Amygdala (tissue), 56 donors: ENCODE measurements at places on chromosomes 4 and X.

- no peak for DNase-seq
Measured at GRCh38 chrX:110741213-110741796, 54.3 kb downstream of the CHRDL1 start.

DNA sequence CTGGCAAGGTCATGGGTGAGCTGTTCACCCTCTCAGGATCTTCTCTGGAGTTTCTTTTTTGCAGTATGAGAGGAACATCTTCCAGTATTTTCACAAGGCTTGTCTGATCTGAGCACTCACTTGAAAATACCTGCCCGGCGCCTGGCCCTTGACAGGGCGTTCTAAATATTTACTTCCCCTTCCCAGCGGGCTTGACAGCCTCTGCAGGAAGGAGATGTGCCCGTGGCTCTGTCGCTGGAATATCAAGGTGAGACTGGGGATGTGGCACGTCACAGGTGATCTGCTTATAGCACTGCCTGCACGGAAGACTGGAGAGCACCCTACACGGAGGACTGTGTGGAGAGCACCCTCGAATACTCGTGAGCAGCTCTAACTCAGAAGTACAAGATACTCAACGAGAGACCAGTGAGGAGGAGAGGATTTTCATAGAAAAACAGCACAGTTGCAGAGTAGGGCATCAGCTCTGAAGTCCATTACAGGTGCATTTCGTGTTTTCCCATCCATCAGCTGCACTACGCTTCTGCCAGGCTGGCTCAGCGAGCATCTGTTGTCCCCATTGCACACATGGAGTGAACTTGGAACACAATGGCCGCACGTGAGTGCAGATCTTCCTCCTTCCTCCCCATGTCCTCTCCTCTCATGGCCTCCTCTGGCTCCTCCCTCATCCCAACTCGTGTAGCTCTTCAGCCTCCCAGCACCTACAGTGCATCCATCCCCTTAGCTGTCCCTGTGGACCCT is 32.1 kb downstream of the ZBTB49 start:
- no peak for DNase-seq

GRCh38 chrX:21255032-21255618 is 119.1 kb upstream of the CNKSR2 start:
- DNase-seq, result no peak

DNA sequence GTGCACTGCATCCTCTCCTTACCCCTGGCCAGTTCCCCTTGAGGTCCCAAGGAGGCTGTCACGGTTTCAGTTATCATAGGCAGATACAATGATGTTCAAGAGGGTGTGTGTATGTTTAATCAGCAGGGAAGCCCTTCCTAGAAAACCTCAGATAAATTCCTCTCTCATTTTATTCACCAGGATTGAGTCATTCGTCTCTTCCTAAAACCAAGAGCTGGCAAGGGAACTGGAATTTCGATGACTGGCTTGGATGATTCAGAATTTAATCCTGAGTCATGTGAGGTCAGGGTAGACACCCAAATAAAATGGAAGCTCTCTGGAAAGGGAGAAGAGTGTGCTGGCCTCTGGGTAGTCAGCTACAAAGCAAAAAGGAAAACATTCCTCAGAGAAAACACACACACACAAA is 106.2 kb upstream of the RAPGEF2 start:
- DNase-seq, result no peak

DNA sequence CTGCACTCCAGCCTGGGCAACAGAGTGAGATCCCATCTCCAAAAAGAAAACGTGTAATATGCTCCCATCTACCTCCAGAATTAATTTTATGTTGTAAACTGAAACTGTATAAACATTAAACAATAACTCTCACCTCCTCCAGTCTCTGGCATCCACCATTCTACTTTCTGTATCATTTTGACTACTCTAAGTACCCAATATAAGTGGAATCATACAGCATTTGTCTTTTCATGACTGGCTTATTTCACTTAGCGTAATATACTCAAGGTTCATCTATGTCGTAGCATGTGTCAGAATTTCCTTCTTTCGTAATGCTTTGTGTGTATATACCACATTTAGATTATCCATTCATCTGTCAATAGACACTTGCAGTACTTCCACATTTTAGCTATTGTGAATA is 20.6 kb downstream of the F8 start:
- DNase-seq, result no peak

GRCh38 chr4:172927096-172927814 is 241.4 kb upstream of the GALNT7 start:
- no peak for DNase-seq

DNA sequence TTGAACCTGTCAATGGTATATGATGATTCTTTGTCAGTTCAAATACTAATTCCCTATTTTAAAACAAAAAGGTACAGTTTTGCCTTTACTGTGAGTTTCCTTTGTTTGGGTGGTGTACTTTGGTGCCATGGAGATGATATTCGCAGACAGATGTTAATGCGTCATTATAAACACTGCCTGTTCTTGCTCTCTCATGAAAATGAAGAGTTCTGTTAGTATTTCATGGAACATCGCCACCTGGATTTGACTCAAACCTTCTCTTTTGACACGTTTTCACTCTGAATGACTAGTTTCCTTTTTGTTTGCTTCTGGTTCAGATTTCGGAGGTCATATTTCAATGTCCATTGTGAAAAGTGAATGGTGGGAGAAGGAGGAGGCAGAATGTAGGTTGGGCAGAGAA is 6.9 kb upstream of the CTSO start:
- DNase-seq, result no peak

DNA sequence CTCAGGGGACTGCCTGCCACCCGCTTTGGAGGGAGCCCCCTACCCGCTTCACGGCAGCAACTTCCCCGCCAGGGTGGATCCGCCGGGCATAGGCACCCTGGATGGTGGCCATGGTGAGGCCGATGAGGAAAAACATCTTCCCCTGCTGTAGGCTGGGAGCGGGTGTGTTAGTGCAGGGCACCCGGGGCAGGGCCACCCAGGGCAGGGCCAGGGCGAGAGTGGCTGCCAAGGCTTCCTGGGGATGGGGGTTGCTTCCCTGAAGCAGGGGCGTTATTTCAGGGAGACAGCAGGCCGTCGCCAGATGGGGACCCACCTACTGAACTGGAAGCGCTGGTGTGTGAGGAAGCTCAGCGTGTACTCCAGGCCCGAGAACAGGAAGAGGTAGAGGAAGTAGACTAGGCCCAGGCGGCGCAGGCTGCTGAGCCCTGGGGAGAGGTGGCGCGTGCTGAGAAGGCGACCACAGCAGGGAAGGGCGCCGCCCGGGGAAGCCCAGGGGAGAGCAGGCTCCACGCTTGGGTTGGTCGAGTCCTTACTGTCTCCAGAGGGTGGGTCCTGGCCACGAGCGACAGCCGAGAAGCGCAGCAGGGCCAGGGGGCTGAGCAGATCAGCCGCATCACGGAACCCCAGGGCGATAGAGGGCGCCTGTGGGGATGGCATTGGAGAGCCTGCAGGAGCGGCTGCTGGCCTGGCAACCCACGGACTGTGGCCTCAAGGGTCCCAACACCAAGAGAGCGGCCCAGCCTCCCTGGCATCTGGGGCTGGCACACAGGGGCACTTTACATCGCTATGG is 31.5 kb downstream of the NOP14 start:
- no peak for DNase-seq

DNA sequence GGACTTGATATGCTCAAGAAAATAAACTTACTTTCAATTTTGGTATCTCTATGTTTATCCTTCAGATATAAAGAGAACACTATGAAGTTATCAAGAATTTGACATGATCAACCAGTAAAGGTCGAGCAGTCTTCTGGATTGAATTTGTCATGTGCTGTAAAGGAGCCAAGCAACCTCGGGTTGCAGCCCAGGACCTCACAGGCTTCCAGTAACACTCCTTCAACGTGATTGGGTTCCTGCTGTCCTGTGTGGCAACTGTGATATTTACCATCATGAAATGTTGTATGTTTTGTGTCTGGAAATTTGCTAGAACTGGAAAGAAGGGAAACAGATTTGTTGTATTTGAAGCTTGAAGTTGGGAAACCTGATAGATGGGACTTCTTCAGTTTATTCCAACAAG is 52.0 kb upstream of the UGT2B7 start:
- no peak for DNase-seq

- no peak for DNase-seq
Measured at GRCh38 chrX:110004215-110004614, 1.3 kb downstream of the TMEM164 start.

DNA sequence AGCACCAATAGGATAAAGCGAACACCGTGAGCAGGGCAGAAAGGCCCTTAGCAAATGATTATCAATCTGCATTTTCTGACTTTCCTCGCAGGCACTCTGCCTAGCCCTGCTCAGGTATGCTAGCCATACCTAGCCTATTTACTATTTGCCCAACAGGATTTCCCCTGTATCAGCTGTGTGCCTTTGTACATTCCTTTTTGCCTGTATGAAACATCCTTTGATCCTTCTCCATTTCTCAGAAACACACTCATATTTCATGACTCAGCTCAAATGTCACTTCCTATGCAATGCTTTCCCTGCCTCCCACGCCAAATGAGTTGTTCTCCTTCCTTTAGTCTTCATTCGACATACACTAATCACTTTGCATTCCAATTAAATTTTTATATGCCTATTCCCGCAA is 37.2 kb downstream of the PCDH7 start:
- no peak for DNase-seq

- no peak for DNase-seq
Measured at GRCh38 chr4:126955292-126956183, 677.2 kb upstream of the INTU start.

DNA sequence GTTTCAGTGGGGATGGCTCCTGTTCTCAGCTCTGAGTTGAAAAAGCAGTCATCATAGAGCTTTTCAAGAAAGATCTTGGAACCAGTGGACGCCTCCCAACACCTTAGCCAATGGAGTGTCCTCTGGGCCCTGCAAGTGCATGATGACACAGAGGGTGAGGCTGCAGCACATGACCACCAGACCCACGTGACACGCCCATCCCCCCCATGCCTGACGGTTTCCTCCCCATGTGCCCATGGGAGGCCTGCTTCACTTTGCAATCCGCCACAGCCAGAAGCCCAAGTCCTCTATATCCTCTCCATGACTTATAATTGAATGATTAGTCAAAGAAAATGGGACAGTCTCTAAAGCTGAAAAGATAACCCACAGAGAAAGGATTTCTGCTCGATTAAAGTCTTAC is 187.0 kb downstream of the AFAP1 start:
- DNase-seq, result no peak

- no peak for DNase-seq
Measured at GRCh38 chrX:152960115-152960514, 33.8 kb downstream of the PNMA5 start.

DNA sequence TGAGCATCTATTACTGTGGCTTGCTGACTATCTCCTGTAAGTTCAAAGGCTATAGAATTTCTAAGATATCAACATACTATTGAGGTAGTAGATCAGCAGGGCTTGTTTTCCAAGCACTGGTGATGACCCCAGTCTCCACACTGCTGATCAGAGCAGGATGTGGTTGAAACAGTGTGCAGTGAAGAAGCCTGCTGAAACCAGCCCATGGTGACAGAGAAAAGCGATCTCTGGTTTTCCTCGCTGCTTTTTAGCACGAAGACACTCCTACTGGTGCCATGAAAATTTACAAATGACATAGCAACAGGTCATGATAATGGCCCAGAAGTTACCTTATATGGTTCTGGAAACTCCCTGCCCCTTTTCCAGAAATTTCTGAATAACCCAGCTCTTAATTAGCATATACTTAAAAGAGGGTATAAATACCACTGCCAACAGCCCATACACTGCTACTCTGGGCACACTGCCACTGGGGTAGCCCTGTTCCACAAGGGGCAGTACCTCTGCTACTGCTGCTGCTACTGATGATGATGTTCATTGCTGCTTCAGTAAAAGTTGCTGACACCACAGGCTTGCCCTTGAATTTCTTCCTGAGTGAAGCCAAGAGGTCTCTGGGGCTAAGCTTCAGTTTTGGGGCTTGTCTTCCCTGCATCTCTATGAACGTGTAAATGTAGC is 1689.5 kb upstream of the PCDH10 start:
- no peak for DNase-seq

GRCh38 chr4:149980941-149981340 is 97.3 kb upstream of the DCLK2 start:
- peak; percentile 72 for DNase-seq

DNA sequence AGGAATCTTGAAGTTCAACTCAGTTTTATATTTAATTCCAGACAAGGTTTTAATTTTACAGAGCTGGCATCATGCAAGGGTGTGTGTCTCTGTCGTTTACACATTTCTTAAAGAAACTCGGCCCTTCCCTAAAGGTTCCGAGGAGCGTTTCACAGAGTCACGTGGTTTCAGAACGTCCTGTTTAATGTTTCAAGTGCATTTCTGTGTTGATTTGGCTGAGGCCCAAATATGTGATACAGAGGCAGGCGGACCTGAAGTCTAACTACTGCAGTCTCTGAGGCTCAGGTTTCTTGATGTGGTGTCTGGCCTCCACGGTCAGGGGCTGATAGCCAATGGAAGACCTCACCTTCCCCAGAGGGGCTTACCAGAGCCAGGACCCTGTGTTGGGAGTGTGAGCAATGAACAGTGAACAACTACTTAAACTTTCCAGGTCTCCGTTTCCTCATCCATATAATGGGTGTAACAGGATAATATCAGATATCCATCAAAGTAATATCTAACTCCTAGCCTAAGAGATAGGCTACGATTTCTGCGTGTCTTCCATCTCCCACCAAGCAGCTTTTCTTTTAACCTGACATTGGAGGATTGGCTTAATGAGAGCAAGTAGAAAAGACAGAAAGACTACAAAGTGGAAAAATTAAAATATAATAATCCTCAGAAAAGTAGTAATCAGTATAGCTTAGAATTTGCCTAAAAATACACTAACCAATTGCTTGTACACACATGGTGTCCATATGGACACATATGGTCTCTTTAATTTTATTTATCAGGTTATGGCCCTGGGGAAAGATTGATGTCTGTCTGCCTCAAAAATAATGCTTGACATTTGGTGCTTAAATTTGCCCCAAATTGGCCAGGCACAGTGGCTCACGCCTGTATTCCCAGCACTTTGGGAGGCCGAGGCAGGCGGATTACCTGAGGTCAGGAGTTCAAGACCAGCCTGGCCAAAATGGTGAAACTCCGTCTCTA is 50.0 kb upstream of the TRIM2 start:
- DNase-seq, result no peak

GRCh38 chrX:19990151-19990555 is 708 bp downstream of the BCLAF3 start:
- no peak for DNase-seq

- no peak for DNase-seq
Measured at GRCh38 chr4:39466747-39467146, 7.9 kb downstream of the LIAS start.

DNA sequence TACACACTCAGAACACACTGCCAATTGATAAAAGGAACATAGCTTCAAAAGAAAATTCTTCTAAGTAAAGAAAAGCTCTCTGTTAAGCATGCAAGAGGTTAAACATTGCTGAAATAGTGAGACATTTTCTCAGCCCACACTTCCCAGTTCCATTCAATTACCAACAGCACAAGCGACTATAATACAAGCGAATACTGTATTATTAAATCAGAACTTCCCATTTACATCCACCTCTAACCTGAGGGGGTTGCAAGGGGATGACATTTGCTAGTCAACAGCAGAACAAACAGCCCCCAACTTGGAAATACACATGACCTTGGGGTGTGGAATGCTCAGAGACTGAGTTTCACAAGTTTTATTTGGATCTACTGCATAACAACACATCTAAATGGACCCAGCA is 1.1 kb downstream of the FSTL5 start:
- DNase-seq, result no peak

GRCh38 chr4:185744946-185745345 is 67.0 kb downstream of the SORBS2 start:
- DNase-seq, result no peak
